ENCODE measurements at places on chromosomes 7 and 10.

- DNase-seq: peak; percentile 4
These were observed 616.6 kb downstream of the XPNPEP1 start for GRCh38 chr10:109306698-109307097.

DNA sequence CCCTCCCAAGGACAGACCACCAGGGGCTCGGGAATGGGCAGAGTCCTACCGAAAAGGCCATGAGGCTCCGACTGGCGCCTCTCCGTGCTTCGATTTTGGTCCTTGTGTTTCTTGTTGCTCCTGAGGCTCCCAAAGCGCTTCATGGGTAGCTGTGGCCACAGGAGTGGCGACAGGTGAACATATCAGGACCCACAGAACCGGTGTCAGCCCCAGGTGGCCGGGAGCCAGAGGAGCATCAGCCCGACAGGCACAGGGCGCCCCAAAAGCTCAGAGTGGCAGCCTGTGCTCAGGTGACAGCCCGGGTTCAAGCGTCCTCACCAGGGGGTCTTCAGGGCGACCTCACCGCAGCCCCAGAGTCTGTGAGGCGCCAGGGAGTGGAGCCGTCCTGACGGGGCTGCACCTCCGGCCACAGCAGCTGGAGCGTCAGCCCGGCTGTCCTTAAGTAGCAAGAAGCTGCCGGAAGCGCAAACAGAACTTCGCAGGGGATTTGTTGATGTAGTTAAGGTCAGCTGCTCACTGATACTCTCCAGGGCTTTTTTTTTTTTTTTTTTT lies 141.0 kb downstream of the PRKAG2 start:
- no peak for DNase-seq

DNA sequence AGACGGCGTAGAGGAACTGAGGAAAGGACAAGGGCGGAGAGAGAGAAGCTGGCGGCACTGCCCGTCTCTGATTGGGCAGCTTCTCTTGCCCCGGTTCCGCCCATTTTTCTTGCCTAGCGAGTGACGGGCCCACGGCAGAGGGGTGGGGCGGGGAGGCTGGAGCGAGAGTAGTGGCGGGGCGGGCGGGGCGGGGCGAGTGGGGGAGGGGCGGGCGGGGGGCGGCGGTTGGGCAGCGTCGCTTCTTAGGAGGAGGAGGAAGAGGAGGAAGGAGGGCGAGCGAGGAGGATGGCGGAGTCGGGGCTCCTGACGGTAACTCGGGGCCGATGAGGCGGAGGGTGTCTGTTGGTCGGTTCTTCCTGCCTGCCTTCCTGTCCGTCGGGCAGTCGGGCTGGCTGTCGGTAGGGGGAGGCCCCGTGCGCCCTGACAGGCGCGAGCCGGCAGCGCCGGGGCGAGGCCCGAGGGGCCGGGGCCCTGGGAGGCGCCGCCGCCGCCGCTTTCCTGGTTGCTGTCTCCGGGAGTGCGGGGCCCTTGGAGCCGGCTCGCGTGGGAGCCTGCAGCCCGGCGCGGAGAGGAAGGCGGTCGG lies at the start of gene SHOC2:
Gene SHOC2 (plus strand): TSS at position 256 of the 583 bp plus-strand sequence. CDS start 44,755 bp downstream, outside the sequence.
- DNase-seq: no peak

DNA sequence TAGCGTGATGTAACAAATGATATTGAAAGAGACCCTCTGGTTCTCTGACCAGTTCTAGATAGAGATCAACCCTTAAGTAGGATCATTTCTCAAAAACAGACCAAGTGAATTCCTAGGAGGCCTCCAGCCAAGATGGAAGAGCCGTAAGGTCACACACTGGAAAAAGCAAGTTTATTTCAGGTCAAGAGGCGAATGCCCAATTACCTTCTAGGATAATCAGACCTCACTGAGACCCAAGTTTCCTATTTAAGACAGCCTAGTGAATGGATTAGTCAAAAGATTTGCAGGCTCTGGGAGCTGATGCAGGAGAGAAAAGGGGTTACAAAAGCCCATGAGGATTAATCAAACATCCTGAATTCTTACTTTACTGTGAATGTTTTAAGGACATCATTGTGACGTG lies 486.1 kb upstream of the NRP1 start:
- DNase-seq: no peak

DNA sequence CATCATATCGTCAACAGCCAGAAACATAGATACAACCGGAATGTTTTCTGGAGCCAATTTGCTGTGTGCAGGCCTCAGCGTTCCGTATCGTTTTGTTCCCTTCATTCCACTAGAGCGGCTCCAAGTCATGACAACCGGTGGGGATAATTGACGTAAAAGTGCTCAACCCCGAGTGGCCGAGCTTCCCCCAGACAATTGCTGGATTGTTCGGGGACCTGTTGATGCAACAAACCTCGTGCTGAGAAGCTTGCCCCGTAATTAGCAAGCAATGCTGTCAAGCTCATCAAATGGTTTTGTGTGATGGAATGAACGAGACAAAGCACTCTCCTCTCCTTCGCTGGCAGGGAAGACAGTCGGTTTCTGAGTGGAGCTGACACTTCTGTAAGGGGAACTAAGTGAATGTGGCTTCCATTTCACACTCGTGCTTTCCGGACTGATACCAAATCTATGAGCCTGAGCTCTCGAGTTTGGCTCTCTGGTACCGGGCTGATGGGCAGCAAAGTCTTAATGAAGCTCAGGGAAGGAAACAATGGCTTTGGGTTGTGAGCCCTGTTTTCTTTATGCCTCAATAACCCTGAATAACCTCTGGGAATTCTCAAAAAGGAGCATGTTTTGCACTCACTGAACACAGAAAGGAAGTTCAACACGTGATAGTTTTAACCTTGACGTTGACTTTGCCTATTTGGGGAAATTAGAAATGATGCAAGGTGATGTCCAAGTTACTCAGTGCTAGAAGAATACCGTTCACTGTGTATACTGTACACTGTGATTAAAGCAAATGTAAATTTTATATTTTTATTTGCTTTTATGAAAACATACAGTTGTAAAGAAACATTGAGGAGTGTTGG lies 220.5 kb downstream of the BAMBI start:
- DNase-seq: no peak

- DNase-seq: peak; percentile 60
These were observed 2.1 kb upstream of the SHTN1 start for GRCh38 chr10:117007080-117007479.

GRCh38 chr7:113402482-113402881 lies 284.1 kb upstream of the SMIM30 start:
- no peak for DNase-seq

GRCh38 chr7:23418046-23418445 lies 52.2 kb downstream of the IGF2BP3 start:
- DNase-seq: peak; percentile 39

DNA sequence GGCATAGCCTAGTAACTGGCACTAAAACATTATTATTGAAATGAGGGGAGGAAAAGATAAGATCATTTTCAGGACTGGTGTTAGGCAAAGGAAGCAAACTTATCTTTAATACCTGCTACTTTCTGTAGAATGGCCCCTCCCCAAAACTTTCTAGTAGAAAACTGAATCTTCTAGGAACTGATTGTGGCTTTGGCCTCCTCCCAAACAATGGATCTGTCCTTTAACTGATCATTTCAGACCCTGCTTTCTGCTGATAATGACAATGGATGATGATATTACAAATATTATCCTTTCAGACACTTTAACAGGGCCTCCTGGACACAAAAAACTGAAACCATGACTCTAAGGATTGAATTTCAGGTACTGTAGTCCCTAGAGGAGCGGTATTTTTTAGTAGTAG lies 55.1 kb downstream of the EZH2 start:
- DNase-seq: no peak

DNA sequence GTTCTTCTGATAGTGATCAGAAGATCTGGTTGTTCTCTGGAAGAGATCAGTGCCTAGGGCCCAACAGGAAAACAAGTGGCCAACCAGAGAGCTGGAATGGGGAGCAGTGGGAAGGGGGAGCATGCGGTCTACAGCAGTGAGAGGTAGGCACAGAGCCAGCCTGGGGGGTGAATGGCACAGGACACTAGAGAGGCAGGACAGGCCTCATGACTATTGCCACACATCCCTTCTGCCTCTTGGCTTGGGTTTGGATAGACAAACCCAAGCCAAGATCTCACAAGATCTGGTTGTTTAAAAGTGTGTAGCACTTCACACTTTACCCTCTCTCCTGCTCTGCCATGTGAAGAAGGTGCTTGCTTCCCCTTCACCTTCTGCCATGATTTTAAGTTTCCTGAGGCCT lies 224.4 kb downstream of the ARHGAP12 start:
- no peak for DNase-seq

DNA sequence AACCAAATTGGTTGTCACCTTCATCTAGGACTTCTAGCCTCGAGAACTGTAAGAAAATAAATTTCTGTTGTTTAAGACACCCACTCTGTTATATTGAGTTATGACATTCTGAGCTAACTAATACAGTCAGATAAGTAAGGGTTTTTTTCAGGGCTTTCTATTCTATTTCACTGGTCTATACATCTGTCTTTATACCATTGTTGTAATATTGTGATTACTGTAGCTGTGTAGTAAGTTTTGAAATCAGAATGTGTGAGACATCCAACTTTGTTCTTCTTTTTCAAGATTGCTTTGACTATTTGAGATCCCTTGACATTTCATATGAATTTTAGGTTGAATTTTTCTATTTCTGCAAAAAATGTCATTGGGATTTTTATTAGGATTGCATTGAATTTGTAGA lies 7.5 kb downstream of the IFIT1 start:
- no peak for DNase-seq

DNA sequence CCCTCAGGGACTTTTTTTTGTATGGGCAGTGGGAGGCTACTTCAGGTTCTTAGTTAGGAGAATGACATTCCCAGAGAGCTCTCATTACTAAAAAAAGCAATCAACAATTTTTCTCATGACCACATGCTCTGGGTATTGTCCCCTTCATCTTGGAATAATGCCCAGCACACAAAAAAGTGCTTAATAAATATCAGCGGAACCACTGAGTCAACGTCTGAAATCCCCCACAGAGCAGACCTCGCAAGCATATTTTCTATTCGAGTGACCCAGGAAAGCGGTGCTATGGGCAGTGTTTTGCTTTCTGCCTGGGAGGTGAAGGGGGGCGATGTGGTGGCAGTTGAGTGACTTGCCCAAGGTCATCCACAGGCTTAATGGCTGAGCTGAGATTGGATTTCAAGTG lies 493.4 kb upstream of the ZMIZ1 start:
- no peak for DNase-seq

Data from foreskin fibroblast (primary cell).